ENCODE measurements at places on chromosomes 7 and 10.

DNA sequence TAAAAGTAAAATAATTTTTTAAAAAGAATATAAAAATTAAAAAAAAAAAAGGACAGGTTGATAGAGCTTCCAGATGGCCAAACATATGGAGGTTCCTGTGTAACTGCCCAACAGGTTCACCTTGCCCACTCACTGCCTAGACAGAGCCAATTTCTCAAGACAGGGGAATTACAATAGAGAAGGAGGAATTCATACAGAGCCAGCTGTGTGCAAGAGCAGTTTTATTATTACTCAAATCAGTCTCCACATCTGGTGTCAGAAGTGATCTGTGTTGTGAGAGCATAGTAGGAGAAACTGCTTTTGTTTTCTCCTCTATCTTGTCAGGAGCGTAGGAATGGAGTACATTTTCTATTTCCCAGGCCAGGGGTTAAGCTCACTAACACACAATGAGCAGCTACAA, 31.0 kb downstream of the C7orf33 start:
- no peak for DNase-seq

DNA sequence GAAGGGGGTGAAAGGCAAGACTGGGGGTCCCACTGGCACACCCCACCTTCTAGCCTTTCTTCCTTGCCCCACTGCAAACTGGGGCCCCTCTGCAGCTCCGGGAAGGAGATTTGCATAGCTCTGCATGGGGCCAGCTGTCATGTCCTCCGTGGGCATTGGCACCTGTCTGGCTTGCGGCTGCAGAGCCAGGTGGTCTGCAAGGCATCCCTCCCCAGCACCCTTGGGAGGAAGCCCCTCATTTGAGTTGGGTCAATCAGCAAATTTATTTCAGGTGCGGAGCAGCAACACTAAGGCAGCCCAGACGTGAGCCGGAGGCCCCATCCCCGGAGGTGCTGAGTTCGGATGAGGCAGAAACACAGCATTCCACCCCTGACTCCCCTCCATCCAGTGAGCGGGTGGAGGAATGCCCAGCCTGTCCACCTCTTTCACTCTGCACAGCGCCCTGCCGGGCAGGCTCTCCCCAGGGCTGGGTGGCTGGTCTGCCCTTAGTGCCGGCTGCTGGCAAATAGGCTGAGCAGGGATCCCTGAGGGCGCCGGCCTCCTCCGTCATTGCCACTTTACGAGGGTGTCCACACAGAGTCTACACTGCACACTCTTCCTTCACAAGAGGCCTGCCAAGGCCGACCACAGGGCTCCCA, 143.2 kb downstream of the TCERG1L start:
- no peak for DNase-seq

DNA sequence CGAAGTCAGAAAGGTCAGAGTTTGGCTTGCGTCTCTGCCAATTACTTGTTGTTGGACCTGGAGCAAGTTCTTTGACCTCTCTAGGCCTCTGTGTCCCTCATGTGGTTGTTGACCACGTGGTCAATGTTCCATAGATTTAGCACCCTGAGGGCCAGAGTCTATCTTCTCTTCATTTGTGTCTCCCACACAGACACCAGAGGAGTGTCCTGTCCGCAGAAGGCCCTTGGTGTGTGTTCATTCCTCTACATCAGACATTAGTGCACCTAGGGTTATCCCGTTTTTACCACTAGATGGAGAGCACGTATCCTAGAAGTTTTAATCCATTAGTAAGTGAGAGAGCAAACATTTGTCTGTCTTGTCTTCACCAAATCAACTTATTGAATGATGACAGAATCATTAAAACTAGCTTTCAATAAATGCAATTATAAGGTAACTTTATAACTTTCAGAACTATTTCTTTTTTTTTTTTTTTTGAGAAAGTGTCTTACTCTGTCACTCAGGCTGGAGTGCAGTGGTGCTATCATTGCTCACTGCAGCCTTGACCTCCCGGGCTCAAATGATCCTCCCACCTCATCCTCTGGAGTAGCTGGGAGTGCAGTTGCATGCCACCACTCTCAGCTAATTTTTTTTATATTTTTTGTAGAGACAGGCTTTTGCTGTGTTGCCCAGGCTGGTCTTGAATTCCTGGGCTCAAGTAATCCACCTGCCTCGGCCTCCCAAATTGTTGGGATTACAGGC, 122.5 kb upstream of the ANKRD1 start:
- peak; percentile 12 for DNase-seq

GRCh38 chr7:34776748-34777358, 118.8 kb downstream of the NPSR1 start:
- DNase-seq: no peak

GRCh38 chr10:84542522-84543490, 214.4 kb downstream of the CCSER2 start:
- no peak for DNase-seq
